Lower lobe of right lung (tissue), 2 donors: ENCODE measurements at places on chromosomes 7 and 10.

GRCh38 chr10:92045641-92046106, 122.1 kb downstream of the BTAF1 start:
- DNase-seq: no peak
- H3K36me3 ChIP-seq: no peaks in the 10 kb centered on the region
- no peaks in the 10 kb centered on the region for H3K4me1 ChIP-seq
- no peak overlapping the region for H3K27ac ChIP-seq
- H3K27me3 ChIP-seq: no peaks in the 10 kb centered on the region

- H3K27ac ChIP-seq: peak overlapping the region; percentile 77
- H3K36me3 ChIP-seq: peaks cover 35% of the 10 kb centered on the region
- peak; percentile 50 for DNase-seq
- peaks cover 38% of the 10 kb centered on the region for H3K4me1 ChIP-seq
- H3K4me3 ChIP-seq: peak overlapping the region; percentile 49
- no peaks in the 10 kb centered on the region for H3K27me3 ChIP-seq
These were observed 29.0 kb downstream of the AGAP3 start for GRCh38 chr7:151115121-151115835.

GRCh38 chr10:100229819-100230422, 525 bp upstream of the CHUK start:
- peak overlapping the region; percentile 82 for H3K4me3 ChIP-seq
- no peaks in the 10 kb centered on the region for H3K27me3 ChIP-seq
- H3K27ac ChIP-seq: peak overlapping the region; percentile 87
- peaks cover 19% of the 10 kb centered on the region for H3K4me1 ChIP-seq

- H3K36me3 ChIP-seq: no peaks in the 10 kb centered on the region
- H3K4me1 ChIP-seq: peaks cover 11% of the 10 kb centered on the region
- peak overlapping the region; percentile 67 for H3K4me3 ChIP-seq
- peak overlapping the region; percentile 66 for H3K27ac ChIP-seq
- H3K27me3 ChIP-seq: peaks cover 28% of the 10 kb centered on the region
These were observed 2.2 kb downstream of the FGFR2 start for GRCh38 chr10:121595806-121596688.

DNA sequence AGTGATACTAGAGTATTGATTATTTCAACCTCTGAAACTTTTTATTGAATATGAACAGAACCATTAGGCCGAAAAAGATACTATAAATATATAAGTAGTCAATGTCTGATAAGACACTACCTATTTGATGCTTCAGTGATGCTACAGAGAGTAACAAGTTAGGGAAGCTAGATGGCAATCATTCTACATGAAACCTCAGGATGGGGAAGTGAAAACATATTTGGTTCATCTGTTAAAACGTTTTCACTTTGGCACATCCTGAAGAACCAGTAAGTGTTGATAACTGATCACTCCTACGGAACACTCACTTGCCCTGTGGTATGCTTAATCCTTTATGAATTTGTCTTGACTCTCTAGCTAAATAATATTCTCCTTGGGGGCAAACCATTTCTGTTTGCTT, 1064.9 kb downstream of the NXPH1 start:
- no peaks in the 10 kb centered on the region for H3K4me1 ChIP-seq
- H3K27me3 ChIP-seq: no peaks in the 10 kb centered on the region
- H3K36me3 ChIP-seq: no peaks in the 10 kb centered on the region
- no peak overlapping the region for H3K4me3 ChIP-seq
- DNase-seq: no peak

GRCh38 chr7:38452681-38453108, 178.5 kb downstream of the AMPH start:
- H3K4me1 ChIP-seq: no peaks in the 10 kb centered on the region
- H3K4me3 ChIP-seq: no peak overlapping the region
- H3K36me3 ChIP-seq: no peaks in the 10 kb centered on the region

GRCh38 chr7:87217983-87218653, 1.4 kb downstream of the TMEM243 start:
- peaks cover 53% of the 10 kb centered on the region for H3K4me1 ChIP-seq
- H3K27me3 ChIP-seq: no peaks in the 10 kb centered on the region
- peak overlapping the region; percentile 93 for H3K27ac ChIP-seq
- peak overlapping the region; percentile 92 for H3K4me3 ChIP-seq
- H3K36me3 ChIP-seq: peaks cover 6% of the 10 kb centered on the region

- H3K4me3 ChIP-seq: no peak overlapping the region
- no peak overlapping the region for H3K27ac ChIP-seq
- no peaks in the 10 kb centered on the region for H3K36me3 ChIP-seq
These were observed 64.4 kb downstream of the ENTPD1 start for GRCh38 chr10:95820363-95820762.

GRCh38 chr10:78210548-78210947, 176.9 kb downstream of the RPS24 start:
- H3K4me3 ChIP-seq: no peak overlapping the region
- H3K36me3 ChIP-seq: no peaks in the 10 kb centered on the region
- DNase-seq: no peak
- no peak overlapping the region for H3K27ac ChIP-seq
- no peaks in the 10 kb centered on the region for H3K27me3 ChIP-seq

GRCh38 chr10:97879241-97879640, 29.6 kb downstream of the GOLGA7B start:
- H3K4me3 ChIP-seq: no peak overlapping the region
- H3K27ac ChIP-seq: no peak overlapping the region
- H3K36me3 ChIP-seq: no peaks in the 10 kb centered on the region
- no peaks in the 10 kb centered on the region for H3K4me1 ChIP-seq
- H3K27me3 ChIP-seq: no peaks in the 10 kb centered on the region

DNA sequence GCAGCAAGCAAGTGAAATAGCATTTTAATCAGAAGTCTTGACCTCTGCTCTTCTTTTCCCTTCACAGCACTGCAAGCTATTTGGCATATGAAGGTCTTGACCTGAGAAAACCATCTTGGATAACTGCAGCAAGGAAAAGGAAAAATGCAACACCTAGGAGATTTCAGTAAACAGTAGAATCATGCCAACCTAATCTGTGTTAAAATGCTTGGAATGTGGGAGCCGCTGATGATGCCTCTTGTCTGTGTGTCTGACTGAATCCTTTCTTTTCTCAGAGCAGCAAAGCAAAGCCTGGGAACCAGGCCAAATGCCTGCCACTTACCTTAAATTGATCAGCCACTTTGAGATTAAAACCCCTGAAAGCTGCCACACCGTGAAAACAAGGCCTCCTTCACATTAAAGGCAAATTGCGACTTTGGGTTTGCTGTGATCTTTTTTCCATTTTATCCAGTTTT, 80.4 kb upstream of the CDK6 start:
- H3K4me1 ChIP-seq: peaks cover 8% of the 10 kb centered on the region
- H3K27ac ChIP-seq: no peak overlapping the region
- no peaks in the 10 kb centered on the region for H3K27me3 ChIP-seq
- H3K4me3 ChIP-seq: no peak overlapping the region
- H3K36me3 ChIP-seq: no peaks in the 10 kb centered on the region

- H3K27ac ChIP-seq: no peak overlapping the region
- no peaks in the 10 kb centered on the region for H3K27me3 ChIP-seq
- DNase-seq: no peak
- H3K36me3 ChIP-seq: no peaks in the 10 kb centered on the region
- no peak overlapping the region for H3K4me3 ChIP-seq
These were observed 1014.1 kb downstream of the REEP3 start for GRCh38 chr10:64535131-64535867.
